ENCODE measurements at places on chromosomes 3 and 15.

DNA sequence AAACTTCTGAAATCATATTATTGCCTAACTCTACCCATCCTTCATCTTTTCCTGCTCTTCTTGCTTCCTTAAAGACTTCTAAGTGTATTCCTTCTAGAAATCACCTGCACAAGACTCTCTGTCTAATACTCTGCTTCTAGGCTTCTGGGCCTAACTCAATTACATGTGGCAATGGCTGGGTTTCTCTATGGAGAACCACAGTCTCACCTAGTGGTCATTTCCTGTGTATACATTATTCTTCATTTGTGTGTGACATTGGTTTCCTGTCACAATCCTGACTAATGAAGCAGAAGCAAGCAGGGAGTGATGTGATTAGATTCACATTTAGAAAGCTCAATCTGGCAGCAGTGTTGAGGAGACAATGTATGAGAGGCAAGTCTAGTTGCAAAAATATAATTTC lies 16.9 kb upstream of the CLDN1 start:
- no peak for DNase-seq

GRCh38 chr15:63640146-63640545 lies 43.0 kb downstream of the FBXL22 start:
- no peak for DNase-seq

- no peak for DNase-seq
Measured at GRCh38 chr3:71721651-71722157, 3.5 kb downstream of the EIF4E3 start.

- DNase-seq: no peak
Measured at GRCh38 chr15:95075792-95076677, 844.7 kb downstream of the MCTP2 start.

- DNase-seq: no peak
Measured at GRCh38 chr15:49589030-49589429, 31.6 kb downstream of the FAM227B start.
